ENCODE measurements at places on chromosomes 3 and 15.
A peak's percentile ranks its signal among the peaks of the same experiment; 100 is the strongest.

DNA sequence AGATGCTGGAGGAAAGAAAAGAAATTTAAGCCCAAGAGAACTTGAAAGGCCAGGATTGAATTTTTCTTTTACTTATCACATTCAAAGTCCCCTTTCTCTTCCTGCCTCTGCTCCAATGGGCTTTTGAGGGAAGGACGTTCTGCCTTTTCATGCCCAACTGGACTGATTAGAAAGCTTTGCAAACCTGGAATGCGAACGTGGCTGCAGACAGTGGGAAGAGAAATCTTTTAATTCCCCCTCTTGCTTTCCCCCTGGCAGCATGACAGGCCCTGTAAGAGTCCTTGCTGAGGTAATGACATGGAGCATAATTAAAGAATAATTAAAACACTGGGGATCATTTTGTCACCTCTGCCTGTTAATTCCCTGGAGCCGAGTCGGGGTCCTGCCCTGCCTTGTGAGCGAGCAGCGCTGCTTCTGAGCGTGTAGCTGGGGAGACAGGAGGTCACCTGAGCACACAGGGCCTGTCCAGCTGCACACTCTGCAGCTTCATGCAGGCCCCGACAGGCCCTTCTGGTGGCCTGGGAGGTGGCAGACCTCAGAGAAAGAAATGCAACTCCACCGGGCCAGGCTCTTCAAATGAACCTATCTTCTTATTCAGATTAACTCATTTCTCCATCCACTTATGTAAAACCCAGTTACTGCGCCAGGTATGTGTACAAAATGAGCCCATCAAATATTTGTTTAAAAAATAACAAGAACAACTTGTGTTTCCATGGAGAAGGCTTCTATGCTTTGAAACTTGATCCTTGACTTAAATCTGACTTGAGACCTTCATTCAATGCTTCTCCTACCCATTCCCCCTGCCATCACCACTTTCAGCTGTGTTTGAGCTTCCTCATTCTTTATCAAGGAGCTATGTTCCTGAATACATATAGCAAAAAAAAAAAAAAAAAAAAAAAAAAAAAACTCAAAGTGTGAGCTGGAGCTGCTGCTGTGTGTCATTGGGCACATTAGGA, 628.2 kb upstream of the CFAP20DC start:
- no peak for DNase-seq

GRCh38 chr15:91472316-91472756, 372.3 kb downstream of the SV2B start:
- DNase-seq = peak; percentile 17

DNA sequence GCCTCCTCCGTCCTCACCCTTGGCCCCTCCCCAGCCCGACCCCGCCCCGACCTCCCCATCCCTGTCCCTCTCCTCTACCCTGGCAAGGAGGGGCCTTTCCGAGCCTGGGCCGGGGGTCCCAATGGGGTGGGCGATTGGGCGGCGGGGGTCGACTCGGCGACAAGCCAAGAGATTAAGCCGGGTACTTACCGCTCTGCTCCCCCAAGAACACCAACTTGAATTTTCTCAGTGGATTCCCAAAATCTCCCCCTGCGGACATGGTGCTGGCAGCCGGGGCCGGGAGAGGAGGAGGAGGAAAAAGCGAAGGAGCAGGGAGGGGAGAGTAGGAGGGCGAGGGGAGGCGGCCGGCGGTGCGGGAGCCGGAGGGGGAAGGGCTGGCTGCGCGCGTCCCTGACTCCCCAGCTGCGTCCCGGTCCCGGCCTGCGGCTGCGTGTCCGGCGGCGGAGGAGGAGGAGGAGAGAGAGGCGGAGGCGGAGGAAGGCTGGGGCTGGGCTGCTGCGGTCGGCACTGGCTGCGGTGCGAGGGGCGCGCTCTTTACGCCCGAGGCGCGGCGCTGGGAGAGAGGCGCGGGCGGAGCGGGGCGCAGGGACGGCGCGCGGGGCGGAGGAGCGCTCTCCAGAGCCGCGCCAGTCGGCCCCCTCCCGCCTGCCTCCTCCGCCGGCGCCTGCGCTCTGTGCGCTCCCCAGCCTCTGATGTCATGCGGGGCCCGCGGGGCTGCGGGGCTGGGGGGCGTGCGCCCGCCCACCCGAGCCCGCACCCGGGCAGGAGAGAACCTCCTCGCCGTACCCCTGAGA, at the start of gene RAB6B:
Gene RAB6B (minus strand): TSS at position 675 of the 794 bp plus-strand sequence. CDS start 416 bp downstream, at position 259.
- no peak for DNase-seq

GRCh38 chr15:81358248-81358647, 15.8 kb downstream of the TMC3 start:
- DNase-seq = no peak

DNA sequence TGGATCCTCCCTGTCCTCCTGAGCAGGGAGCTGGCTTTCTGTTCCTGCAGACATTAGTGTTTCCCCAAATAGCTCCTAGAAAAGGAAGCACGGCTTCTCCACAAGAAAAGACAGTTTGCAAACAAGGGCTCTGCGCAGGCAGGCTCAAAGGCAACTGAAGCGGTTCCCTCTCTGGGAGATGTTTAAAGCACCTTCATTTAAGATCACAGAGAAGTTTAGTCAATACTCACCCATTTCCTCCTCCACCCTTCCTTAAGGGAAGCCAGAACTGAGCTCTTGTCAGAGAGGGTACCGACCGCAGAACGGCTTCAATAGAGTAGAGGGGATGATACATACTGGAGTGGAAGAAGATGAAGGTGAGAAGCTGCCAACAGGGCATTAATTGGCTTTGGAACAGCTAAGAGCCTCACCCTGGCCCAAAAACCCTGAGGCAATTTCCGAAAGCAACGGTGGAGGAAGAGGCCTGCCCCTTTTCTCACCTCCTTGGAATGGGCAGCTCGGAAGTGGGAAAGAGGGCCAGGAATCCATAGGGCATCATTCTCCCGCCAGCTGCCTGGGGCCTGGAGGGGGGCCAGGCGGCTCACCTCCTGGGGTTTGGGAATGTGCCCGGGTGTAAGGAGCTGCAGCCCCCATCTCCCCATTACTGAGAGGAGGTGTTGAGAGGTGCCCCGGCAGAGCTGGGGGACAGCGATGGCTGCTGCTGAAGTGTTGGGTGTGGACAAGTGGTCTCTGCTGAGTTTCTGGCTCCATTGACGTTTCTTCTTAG, 4.8 kb upstream of the EPHB3 start:
- DNase-seq = no peak

- DNase-seq = no peak
These were observed 11.0 kb downstream of the CCRL2 start for GRCh38 chr3:46417841-46418611.

DNA sequence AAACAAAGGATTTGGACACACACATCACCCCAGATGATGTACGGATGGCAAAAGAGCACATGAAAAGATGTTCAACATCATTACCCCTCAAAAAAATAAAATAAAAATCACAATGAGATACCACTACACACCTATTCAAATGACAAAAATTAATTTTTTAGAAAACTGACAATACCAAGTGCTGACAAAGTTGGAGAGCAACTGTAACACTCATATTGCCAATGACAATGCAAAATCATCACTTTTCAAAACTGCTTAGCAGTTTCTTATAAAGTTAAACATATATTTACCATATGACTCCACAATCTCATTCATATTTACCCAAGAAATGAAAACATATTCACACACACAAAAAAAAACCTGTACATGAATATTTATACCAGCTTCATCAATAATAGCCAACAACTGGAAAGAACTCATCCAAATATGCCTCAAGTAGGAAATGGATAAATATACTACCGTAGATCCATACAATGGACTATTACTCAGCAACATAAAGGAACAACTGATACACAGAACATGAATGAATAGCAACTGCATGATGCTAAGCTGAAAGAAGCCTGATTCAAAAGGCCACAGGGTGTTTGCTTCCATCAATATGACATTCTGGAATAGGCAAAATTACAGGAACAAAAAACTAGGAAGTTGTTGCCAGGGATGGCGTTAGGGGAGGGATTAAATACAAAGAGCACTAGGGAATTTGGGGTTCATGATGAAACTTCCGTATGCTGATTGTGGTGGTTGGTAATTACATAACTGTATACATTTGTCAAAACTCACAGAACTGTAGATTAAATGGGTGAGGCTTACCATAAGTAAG, 1.3 kb downstream of the FSIP1 start:
- DNase-seq = peak; percentile 27

DNA sequence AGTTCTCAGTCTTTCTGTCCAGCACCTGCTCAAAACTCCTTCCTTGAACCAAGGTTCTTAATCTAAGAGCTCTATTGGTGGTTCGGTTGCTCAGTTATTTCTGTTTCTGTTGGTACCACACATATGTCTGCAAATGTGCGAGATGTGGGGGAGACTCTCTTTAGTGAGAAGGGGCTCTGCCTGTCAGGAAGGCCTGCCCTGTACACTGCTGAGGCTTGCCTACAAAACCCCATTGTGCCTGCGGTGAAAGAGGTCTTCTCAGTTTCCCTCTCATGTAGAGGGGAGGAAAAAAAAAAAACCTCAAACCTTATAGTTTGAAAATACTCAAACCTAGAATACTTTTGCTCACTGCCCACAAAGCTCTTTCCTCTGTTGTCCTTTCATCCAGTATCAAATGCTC, 142.4 kb downstream of the CLSTN2 start:
- no peak for DNase-seq

- DNase-seq = no peak
These were observed 36.3 kb downstream of the PLA2G4D start for GRCh38 chr15:42057799-42058646.

- DNase-seq = no peak
These were observed 79.9 kb downstream of the NR2F2 start for GRCh38 chr15:96410175-96411055.

GRCh38 chr15:66601521-66601920, 35.7 kb upstream of the LCTL start:
- no peak for DNase-seq

- no peak for DNase-seq
These were observed 24.9 kb downstream of the CXCR6 start for GRCh38 chr3:45968149-45968548.

DNA sequence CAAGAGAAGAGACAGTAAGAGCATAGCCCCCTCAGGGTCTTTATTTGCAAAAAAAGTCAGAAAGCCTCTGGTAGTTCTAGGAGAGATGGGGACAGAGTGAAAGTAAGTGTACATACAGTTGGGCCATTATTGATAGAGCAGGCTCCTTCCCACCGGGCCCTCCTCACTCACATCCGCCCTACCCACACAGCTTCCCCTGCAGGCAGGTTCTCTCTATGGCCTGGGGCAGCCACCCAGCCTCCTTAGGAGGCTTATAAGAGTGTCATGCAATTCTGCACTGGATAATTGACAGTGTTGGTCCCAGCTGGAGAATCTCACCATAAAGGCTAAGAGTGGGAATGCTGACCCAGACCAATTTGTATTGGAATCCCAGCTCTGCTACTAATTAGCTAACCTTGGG, 49.5 kb downstream of the SLC30A4 start:
- no peak for DNase-seq

GRCh38 chr3:127041933-127042332, 59.0 kb downstream of the PLXNA1 start:
- no peak for DNase-seq

- DNase-seq = no peak
These were observed 99.8 kb downstream of the NSUN3 start for GRCh38 chr3:94162700-94163099.

DNA sequence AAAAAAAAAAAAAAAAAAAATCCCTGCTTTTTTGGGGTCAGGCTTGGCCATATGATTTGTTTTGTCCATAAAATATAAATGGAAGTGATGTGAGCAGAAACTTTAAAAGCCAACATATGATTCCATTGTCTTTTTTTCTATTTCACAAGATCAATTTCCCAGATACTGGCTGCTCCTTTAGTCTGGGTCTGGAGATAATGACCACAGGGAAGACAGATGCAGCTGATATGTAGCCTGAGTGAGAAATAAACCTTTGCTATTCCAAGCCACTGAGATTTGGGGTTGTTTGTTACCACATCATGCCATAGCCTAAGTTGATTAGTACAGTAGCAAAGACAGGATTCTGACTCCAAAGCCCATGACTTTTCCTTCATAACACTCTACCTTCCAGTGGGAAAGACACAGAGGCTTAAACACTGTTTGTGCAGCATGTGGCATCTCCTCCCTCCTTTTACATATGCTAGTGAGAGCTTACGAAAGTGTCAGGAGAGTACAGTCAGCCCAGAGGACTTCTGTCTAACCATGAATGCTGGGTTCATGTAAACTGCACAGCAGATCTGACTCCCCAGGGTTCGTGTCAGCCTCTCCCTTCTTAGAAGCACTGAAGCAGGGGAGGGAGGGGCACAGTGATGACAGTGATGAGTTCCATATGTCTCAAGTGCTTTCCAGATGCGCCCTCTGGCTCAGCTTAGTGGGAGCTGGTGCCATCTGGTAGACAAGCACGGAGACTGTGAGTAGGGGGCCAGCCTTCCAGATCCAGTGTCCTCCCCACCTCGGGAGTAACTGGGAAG, 36.7 kb upstream of the SLC7A14 start:
- DNase-seq = no peak

GRCh38 chr3:3200632-3201212, 21.2 kb upstream of the CRBN start:
- peak; percentile 74 for DNase-seq

- DNase-seq = no peak
These were observed 81.2 kb downstream of the TLE3 start for GRCh38 chr15:70016511-70016994.

DNA sequence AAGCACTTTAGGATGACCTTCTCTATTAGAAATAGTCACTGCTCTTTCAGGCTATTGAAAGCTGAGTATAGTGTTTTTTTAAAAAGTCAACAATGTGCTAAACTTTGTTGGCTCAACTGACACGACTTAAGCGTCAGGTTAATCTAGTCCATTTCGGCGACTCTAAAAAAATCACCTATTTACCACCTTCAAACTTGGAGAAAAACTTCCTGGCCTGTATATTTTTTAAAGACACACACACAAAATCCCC, 517.8 kb downstream of the FOXP1 start:
- DNase-seq = no peak

DNA sequence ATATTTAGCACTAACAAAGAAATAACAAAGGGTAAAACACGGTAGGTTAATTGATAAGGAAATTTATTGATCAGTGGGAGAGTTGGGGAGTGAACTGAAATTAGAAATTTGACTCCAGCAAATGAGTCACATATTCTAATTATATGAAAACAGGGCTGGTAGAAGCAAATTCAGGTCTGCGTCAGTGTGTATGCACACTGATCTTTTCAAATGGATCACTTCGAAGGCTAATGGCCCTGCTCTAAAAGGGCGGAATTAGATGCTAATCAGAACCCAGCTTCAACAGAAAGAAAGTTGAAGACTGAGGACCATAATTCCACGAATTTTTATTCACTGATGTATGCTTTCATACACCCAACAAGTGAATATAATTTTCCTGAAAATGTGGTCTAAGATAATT, 762.4 kb upstream of the DPPA4 start:
- DNase-seq = no peak

DNA sequence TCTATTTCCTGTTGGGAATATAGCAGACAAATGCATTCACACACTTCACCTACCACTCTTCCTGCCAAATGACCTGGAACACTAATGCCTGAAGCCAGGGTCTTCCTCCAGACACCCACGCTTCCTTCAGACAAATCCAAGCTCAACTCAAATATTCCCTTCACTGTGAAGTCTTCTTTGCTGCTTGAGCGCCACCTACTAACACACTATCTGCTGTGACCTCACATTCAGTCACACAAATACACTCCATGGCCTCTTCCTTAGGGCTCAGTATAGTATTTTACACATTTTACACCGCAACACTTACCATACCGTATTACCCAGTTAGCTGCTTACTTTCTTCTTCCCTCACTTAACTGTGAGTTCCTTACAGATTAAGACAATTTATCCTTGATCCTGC, 149.4 kb downstream of the SHOX2 start:
- no peak for DNase-seq

All from inflammatory macrophage treated with lipopolysaccharide for 4 hours (primary cell).